ENCODE measurements at places on chromosomes 1 and 21.

DNA sequence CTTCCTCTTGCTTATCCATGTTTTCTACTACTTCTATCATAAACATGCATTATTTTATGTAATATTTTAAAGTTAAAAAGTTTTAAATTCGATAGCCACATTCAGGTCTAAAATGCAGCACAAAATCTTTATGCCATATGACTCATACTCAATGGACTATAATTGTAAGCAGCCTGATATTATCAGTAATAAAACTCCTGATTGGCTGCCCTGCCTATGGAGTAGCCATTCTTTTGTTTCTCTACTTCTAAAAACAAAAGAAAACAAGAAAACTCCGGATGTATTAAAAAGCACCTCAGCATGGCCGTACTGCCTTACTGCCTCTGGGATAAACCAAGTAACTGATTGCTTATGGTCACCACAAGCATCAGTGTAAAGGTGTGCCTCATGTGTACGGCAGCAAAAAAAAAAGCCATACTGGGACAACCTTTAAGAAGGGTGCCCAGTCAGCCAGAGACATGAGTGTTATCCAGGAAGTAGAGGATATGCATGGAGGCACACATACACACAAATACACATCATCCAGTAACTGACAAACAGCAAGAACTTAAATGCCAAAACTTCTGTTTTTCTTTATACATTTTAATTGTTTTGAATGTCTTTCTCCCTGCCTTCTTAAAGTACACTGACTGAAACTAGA, 9.2 kb downstream of the SLC35D1 start:
- no peak for DNase-seq

GRCh38 chr21:36765229-36765628, 66.3 kb downstream of the SIM2 start:
- no peak for DNase-seq

DNA sequence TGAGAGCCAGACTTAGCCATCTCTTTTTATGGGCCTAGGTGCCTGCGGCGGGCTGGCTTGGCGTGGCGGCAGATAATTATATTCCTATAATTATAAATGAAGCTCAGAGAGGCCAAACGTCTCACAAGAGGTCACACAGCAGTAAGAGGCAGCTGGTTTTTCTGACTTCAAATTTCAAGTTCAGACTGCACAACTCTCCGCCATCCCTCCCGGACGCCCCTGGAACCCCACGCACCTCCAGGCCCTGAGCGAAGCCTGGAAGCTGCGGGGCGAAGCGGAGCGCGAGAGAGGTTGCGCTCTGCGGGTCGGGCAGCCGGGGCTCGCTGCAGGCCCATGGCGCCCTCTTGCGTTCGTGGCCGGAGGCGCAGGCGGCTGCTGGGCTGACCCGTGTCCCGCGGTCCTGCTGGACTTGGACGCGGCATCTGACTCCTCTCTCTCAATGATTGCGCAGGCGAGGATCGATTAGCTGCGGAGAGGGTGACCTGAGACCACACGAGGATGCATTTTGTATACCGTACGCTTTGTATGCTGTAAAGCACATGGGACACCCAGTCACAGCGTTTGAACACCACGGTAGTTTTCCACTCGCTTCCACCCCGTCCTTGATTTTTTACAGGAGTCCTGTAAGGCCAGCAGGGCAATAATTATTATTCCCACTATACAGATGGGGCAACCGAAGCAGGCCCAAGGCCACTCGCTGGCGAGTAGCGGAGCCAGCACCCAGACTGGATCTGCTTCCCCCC, 272.7 kb downstream of the FOXD2 start:
- DNase-seq, result peak; percentile 68

DNA sequence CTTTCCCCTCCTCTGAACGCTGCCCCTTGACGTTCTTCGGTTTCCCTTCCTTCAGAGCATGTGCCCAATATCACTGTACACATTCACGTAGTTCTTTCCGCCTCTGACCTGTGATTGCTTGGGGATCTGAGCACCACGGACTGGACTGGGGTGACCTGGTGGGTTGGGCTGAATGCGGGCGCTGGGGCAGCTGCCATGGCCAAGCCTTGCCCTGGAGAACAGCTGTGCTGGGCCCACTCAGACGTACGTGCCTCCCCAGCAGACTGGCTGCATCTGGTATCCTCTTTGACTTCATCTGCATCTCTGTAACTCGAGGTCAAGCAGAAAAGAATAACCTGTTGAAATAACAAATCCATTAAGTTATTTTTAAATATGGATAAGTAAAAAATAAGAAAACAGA, 35.1 kb upstream of the DISC1 start:
- no peak for DNase-seq

- DNase-seq, result no peak
These were observed 18.3 kb downstream of the METTL18 start for GRCh38 chr1:169776440-169776839.

- no peak for DNase-seq
These were observed 4.7 kb upstream of the DENND4B start for GRCh38 chr1:153951183-153951582.

GRCh38 chr1:17259233-17259873, 10.5 kb downstream of the PADI3 start:
- DNase-seq, result no peak

DNA sequence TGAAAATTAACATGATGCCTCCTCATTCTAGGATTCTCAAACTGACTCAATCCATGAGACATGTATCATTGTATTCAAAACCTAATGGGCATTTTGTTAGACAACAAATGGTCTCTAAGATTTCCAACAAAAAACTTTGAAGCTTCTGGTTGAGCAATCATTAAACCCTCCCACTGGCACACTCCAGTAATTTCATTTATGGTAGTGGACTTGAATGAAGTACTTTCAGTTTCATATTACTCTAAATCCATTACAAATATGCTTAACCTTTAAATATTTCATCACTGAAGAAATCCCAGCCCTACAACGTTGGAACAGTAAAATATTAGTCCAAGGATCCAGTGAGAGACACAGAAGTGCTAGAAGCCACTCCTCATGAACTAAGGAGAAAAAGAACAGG, 43.5 kb downstream of the GBP6 start:
- DNase-seq, result peak; percentile 15

GRCh38 chr1:30649321-30649991, 73.9 kb downstream of the MATN1 start:
- no peak for DNase-seq
